Hypothalamus (tissue), 51 donors: ENCODE measurements at places on chromosomes 6 and 20.

DNA sequence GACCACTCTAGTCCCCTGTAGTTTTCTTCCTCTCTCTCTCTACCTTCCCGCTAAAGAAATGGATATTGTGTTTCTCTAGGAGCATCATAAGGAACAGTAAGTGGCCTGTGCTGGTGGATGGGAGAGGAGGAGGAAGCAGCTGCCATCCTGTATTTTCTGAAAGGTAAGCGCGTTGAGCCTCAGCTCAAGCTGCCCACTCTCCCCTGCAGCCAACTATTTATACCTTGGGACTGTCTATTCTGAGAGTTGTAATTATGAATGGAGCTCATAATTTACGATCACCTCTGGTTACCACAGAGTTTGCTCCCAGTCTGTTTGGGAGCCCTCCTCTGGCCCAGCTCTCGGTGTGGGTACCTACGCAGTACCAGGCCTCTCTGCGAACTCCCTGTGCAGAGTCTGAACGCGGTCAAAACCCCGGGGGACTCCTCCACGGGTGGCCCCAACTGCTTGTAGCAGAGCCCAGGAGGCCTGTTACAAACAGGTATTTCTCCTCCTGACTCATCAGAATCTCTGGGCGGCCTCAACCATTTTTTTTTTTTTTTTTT, 285.4 kb downstream of the SMOC2 start:
- no peak for DNase-seq

DNA sequence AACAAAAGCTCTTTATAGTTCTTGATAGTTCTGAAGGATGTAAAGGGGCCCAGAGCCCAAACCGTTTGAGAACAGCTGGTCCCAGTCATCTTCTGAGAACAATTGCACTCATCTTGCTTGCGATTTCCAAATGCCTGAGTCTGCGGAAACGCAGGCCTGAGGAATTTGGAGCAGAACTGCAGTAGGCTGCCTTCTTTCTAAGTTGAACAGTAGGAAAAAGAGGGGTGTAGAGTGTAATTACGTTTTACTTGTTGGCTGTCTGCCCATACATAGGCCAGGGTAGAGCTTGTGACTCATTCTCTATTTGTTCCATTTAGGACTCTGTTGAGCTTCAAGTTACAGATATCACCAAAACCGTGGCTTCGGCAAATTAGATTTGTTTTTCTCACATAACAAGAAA, 42.0 kb upstream of the KIF16B start:
- DNase-seq, result no peak

GRCh38 chr6:106122938-106123656, 37.0 kb downstream of the PRDM1 start:
- no peak for DNase-seq

DNA sequence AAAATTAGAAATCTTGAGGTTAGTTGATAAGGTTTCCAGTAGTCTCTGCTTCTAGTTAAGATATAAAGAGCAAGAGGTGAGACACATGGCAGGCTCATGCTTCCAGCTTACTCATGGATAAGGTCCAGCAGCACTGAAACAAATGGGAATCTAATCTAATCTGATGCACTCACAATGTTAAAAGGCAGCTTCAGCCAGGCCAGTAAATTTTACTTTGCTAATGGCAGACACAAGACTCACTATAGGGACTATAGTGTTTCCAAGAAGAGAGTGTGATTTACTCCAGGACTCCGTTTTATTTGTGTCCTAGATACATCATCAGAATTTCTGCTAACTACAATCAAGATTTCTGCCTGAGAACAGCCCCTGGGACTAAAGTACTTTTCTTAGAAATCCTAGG, 324.8 kb downstream of the SMOC2 start:
- no peak for DNase-seq

- DNase-seq, result no peak
These were observed 19.8 kb downstream of the NFYA start for GRCh38 chr6:41092421-41093140.

DNA sequence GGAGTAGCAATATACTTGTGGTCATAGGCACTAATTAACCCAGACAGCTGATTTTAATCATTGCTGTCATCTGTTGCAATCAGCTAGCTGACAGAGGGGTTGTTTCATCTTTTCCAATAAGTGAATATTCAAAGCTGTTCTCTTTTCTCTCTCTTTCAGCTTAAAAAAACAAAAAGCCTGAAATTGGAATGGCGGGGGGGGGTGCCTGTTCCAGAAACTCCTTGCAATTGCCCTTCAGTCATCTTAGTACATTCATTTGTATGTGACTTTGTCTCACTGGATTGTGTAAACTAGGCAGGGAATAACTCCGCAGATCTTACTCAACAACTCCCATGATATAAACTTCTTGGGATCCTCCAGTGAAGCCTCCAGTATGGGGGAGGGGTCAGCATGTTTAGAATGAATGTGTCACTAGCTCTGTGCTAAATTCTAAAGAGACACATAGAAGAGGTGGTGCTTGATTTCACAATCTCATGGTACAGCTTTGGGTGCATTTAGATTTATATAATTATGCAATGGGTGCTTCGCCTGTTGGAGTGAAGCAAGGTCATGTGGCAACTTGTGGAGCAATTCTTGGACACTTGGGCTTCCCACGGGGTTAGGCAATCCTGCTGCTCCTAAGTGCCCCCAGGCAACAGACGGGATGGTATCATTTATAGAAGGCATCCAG, 40.1 kb downstream of the SLC24A3 start:
- DNase-seq, result no peak

DNA sequence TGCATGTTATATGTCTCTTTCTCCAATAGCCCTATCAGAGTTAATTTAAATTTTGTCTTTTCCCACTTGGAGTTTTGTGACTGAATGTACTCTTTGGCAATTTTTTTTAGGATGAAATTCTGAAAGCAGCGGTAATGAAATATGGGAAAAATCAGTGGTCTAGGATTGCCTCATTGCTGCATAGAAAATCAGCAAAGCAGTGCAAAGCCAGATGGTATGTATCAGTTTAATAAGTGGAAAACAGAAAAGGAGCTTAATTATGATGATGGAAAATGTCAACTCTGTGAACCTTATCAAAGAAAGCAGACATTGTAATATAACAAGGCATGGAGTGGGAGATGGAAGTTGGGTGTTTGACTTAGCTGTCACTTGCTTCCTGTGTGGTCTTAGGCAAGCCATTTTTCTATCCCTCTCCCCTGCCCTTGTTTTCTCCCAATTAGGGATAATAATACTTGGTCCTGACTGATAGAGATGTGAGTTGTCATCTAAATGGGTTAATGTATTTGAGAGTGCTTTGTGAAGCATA, 2.7 kb downstream of the CDC5L start:
- no peak for DNase-seq

GRCh38 chr20:6855796-6856195, 88.3 kb downstream of the BMP2 start:
- no peak for DNase-seq
